ENCODE measurements at places on chromosomes 11 and 22.

DNA sequence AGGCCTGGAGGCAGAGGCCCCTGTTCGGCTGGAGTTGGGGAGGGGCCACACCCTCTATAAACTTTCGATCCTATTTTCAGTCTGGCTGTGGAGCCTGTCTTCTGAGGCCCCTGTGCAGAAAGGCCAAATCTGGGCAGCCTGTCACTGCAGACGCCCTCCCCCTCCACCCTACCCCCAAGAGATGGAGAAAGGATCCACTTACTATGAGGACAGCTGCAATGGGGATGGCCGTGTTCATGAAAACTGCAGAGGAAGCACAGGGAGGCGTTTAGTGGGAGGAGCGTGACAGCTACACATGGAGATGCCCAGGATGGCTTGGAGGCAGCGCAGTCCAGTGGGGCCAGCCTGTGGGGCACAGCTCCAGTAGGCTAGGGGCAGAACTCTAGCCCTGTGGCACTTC, 43.5 kb upstream of the KCNJ11 start:
- DNase-seq, result no peak

- peak; percentile 45 for DNase-seq
Observed at GRCh38 chr22:17057959-17058814, 26.6 kb upstream of the IL17RA start.

- DNase-seq, result no peak
Observed at GRCh38 chr22:50721257-50721844, 16.7 kb upstream of the ACR start.

DNA sequence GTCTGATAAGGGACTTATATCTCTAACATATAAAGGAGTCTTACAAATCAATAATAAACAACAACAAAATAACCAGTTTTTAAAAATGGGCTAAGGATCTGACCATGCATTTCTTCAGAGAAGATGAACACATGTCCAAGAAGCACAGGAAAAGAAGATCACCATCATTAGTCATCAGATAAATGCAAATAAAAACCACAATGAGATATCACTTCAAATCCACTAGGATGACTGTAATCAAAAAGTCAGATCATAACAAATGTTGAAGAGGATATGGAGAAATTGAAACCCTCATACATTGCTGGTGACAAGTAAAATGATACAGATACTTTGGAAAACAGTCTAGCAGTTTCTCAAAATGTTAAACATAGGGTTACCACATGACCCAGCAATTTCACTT, 61.2 kb upstream of the MYOD1 start:
- DNase-seq, result no peak

- no peak for DNase-seq
Observed at GRCh38 chr11:75246671-75247350, 6.2 kb downstream of the TPBGL start.

GRCh38 chr11:12243911-12244550, 133.3 kb upstream of the PARVA start:
- DNase-seq, result no peak

DNA sequence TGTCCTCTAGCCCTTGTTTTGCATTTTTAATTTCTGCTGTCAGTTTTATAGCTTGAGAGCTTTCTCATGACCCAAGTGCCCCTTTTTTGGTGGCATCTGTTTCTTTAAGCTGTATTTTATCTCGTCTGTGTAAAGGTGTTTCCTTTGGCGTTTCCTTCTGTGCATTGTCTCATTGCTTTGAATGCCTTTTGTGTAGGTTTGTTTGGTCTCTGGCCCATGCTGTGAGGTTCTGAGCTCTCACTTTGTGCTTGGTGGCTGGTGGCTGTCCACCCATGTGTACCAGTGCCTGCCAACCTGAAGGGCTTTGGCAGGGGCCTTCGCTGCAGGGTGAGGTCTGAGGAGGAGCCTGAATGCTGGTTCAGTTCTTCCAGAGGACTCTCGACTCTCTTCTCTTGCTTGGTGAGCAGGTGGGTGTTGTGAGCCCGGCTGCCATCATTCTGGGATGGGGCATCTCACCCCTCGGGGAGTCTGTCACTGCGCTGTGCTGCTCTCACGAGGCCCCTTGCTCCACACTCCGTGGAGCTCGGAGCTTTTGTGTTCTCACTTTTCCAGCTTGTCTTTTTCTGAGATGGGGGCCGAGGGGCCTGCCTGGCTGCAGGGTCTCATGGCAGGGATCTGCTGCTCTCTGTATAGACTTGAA, 14.9 kb downstream of the AP2A2 start:
- no peak for DNase-seq

DNA sequence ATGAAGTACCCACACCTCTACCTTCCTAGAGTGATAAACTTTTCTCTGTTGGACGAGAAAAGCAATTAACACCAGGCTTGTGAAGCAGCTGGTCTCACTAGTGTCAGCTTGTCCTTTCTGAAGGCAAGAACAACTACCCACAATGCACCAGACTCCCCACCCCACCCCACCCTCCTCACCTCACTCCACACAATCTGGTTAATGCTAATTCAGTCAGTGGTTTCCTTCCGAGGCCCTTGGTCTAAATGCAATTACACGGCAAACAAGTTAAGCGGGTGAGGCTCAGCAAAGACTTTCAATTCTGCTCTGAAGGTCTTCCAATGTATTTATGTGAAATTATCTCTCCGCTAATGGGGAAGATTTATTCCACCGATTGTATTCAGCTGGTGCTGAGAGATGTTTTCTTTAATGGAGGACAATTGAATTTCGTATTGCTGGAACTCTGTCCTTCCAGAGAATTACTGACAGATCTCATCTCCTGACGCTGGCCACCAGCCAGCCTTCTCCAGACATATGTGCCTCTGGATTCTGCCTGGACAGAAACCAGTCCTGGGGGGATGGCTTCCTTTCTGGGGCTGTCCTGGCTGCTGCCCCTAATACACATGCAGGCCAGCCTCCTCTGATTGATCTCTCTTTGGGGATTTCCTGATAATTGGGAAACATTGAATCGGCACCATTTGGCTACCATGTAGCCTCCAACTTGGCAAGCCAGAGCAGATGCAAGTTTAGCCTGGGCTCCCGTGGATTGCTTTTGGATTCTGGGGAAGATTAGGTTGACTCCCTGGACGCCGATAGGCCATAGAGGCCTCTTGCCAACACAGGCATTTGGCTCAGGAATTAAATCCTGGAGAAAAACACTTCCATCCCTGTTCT, 165.8 kb upstream of the NARS2 start:
- no peak for DNase-seq

GRCh38 chr22:23828800-23829680, 9.8 kb downstream of the DERL3 start:
- DNase-seq, result no peak

DNA sequence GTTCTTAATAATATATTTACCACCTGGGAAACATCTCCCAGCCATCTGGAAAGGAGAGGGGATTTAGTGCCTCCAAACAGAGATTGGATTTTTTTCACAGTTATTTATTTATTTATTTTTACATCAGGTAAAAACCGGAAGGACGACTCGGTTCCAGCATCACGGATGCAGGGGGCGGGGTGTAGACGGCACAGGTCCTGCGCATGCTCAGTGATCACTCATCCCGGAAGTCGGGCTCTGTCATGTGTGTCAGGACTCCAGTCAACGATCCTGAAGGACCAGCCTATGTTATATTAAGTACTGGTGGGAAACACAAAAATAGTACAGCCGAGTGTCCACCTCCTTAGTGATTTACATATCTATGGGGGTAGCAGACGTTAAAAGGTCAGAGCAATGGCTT, 467.6 kb downstream of the NTM start:
- no peak for DNase-seq

- DNase-seq, result no peak
Observed at GRCh38 chr11:69542314-69543168, 61.1 kb downstream of the LINC01488 start.

GRCh38 chr22:20319041-20319744, 667 bp downstream of the DGCR6L start:
- DNase-seq, result no peak

- no peak for DNase-seq
Observed at GRCh38 chr11:129894278-129895125, 876 bp downstream of the NFRKB start.

DNA sequence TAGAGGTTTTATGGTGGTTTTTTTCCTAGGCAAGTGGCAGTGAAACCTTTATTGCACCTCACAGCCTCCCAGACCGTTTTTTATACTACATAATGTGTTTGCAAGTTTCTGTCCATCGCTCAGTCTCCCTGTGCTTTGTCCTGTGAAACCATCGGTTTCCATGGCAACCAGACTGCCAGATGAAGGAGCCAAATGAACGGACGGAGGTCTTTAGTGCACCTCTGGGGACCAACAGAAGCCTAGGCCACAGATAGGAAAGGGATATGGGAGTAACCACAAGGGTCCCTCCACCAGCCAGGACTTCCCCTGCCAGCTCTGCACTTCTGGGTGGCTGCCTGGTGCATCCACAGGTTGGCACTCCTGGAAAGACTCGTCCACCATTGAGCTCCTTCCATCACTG, 165.0 kb downstream of the CHST1 start:
- no peak for DNase-seq

DNA sequence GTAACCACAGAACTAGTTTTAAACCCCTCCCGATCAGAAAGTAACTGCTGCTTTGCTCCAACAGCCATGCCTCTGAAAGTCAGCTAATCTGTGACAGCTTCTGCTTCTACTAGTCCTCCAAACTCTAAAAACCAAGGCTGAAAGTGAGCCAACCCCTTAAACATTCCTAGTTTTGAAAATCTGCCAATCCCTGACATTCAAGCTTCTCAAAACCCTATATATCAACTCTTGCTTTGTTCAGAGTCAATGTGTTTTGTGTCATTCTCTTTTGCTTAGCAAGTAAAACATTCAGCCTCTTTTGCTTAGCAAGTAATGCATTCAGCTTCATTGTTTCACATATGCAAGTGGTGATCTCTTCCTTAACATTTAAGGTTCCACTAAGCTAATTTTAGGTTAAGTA, 56.9 kb downstream of the ATG16L2 start:
- peak; percentile 65 for DNase-seq

- DNase-seq, result no peak
Observed at GRCh38 chr11:88531831-88532230, 194.3 kb upstream of the CTSC start.

- no peak for DNase-seq
Observed at GRCh38 chr11:71461696-71462095, 8.7 kb downstream of the NADSYN1 start.

DNA sequence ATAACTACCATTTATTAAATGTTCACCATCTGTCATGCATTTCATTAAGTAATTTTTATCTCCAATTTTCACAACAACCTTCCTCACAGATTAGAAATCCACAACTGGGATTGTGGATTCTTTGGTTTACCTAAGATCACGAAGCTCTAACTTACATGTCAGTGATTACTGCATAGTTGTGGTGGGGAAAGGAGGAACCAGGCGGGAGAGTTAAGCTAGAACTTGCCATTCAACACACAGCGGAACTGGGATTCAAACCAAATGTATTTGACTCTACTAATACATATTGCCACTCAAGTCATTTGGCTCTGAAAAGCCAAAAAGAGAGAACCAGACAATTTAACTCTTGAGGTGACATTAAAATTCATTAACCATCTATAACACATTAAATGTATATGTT, 10.4 kb upstream of the LAYN start:
- no peak for DNase-seq

DNA sequence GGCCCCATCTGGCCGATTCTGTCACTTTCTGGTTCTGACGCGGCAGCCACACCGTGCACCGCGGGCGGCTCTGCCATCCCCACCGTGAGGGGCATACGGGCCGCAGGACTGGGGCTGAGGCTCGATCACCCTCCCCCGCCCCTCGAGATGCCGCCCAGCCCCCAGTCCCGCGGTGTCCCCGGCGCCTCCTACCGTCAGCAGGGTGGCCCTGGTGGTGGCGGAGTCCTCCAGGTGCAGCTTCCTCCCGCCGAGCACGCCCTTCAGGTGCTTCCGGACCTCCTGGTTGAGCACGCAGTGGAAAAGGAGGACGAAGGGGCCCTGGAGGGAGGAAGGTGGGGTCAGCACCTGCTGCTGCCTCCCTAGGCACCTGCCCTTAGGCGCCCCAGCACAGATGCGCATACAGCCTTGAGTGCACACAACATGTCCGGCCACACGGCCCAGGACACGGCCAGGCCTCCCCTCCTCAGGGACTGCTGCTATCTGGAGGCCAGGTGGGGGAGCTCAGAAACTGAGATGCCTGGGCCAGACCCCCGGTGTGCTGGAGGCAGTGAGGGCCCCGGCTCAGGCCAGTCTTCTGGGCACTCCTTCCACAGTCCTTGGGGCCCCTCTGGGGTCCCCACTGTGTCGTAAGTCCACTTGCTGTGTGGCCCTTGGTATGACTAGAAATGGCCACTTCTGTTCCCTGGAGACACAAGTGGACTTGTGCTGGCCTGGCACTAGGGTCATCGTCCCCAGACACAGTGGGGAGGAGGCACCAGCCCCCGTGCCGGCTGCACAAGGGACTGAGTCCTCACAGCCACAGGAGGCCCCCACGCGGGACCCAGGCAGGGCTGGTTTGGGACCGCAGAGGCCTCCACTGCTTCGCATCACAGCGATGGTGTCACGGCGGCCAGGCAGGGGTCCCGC, 31.5 kb downstream of the TRMU start:
- no peak for DNase-seq

DNA sequence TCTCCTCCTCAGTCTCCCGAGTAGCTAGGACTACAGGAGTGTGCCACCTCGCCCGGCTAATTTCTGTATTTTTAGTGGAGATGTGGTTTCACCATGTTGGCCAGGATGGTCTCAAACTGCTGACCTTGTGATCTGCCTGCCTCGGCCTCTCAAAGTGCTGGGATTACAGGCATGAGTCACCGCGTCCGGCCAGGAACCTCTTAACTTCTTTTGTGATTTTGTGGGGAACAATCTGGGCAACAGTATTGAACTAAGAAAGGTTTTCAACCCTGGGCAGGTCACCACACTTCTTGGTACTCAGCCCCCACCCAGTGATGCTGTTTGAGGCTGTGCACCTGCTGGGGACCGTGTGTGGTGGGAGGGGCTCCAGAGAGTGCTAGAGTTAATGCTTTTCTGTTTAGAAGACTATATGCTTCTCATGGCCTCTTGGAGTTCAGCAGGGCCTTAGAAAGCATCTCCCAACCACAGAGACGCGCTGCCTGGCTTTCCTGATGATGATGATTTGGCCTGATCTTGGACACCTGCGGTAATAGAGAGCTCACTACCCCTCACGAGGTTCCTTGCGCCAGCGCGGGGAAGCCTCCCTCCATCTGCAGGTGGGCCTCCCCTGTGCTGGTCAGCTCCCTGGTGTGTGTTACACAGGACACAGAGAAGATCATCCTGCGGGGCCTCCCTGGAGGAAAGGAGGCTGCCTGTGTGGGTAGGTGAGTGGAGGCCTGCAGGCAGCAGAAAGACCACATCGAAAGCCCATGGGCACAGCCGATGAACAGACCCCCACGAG, 1.2 kb downstream of the DENND6B start:
- no peak for DNase-seq

DNA sequence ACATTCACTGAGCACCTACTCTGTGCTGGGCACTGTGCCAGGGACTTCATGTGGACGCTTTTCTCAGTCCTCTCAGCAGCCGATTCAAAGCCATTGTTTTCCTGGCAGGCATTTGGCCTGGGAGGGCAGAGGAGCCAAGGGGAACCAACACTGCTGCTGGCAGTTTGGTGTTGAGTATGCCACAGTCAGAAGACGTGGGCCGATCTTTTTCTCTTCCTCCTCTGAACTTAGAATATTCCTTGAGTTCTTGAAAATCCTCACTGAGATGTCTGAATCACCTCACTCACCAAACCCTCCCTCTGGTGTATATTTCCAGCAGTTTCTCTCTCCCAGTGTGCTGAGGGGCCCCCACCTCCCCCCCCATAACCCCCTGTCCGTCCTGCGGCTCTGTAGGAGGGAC, 114.5 kb upstream of the CRYBB3 start:
- DNase-seq, result no peak

- no peak for DNase-seq
Observed at GRCh38 chr22:43566021-43566420, 154.2 kb downstream of the MPPED1 start.

GRCh38 chr11:34501949-34502348, 11.6 kb downstream of the ELF5 start:
- no peak for DNase-seq
